Fibroblast of skin of left quadriceps (primary cell): ENCODE measurements at places on chromosomes 3 and 15.

GRCh38 chr3:16148783-16149182 lies 25.7 kb upstream of the GALNT15 start:
- DNase-seq, result peak; percentile 70

- DNase-seq, result no peak
Observed at GRCh38 chr3:66723231-66723630, 222.4 kb upstream of the LRIG1 start.

DNA sequence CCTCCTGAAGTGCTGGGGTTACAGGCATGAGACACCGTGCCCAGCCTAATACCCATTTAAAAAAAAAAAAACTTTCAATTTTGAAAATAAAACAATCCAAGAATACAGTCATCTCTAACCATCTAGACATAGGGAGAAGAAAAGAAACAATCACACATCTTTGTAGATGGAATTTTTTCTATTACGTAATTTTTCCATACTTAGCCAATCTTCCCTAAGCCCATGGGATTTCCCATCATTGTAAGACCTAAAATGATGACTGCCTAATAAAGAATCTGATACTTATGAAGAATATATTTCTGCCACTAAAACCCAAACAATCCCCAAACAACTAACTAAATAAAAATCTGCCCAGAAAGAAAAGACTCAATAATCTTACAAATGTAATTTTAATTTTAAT lies 88.7 kb downstream of the CBLB start:
- DNase-seq, result peak; percentile 46

GRCh38 chr15:56894601-56895000 lies 23.8 kb upstream of the TCF12 start:
- no peak for DNase-seq

DNA sequence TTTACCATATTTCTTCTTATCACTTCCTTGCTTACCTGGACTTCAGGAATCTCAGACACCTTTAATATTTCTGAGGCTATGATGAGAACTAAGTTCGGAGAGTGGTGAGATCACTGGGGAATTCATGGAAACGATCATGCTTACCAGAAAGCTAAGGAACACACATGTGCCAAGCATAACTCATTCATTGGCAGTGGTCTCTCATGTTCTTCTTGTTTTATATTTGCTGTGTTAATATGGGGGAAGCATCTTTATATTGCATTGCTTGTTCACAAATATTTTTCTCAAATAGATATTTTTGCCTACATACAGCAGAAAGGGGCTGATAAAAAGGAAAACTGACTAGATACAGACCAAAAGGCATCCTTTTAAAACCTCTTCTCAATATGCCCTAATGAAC lies 55.8 kb downstream of the COL6A6 start:
- no peak for DNase-seq

GRCh38 chr3:136783708-136784191 lies 31.6 kb upstream of the STAG1 start:
- DNase-seq, result no peak

DNA sequence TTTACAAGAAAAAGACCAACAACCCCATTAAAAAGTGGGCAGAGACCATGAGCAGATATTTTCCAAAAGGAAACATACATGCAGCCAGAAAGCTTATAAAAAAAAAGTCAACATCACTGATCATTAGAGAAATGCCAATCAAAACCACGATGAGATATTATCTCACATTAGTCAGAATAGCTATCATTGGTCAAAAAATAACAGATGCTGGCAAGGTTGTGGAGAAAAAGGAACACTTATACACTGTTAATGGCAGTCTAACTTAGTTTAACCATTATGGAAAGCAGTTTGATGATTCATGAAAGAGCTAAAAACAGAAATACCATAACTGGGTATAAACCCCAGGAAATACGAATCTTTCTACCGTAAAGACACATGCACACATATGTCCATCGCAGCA lies 76.3 kb downstream of the SUCNR1 start:
- no peak for DNase-seq

DNA sequence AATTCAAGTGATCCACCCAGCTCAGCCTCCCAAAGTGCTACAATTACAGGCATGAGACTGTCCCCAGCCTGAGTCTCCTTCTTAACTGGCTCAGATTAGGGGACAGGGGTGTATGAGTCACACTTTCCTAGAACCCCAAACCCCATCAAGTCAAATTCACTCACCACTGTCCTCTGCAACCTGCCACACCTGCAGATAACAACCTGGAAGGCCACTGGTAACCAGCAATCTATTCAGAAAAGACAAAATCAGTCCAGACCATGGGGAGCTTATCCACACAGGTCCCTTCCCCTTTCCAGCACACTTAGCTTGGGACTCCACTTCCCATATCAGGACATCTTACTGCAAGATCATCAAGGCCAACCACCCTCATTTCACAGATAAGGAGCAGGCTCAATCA lies 6.4 kb downstream of the WDR73 start:
- no peak for DNase-seq

DNA sequence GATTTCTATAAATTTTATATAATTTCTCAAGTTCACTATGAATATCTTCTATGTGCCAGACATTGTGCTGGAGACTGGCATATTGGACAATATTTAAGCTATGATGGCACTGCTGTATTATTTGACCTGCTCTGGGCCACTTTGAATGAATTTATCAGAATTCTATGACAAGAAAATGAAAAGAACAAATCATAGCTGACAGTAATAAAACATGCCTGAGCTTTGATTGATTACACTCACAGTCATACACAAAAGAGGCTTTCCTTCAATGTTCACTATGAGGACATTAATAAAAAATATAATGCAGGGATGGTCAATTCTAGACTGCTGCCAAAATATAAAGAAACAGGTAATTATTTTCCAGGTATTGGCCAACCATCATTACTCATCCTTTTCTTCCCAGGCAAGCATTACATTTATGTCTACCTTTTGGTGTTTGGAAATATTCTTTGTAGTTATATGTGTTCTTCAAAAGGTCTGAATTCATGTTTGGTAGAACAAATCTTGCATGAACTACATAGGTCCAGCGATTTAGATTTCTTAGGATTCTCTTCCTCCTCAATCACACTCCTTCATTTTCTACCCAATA lies 81.0 kb upstream of the ALCAM start:
- no peak for DNase-seq

DNA sequence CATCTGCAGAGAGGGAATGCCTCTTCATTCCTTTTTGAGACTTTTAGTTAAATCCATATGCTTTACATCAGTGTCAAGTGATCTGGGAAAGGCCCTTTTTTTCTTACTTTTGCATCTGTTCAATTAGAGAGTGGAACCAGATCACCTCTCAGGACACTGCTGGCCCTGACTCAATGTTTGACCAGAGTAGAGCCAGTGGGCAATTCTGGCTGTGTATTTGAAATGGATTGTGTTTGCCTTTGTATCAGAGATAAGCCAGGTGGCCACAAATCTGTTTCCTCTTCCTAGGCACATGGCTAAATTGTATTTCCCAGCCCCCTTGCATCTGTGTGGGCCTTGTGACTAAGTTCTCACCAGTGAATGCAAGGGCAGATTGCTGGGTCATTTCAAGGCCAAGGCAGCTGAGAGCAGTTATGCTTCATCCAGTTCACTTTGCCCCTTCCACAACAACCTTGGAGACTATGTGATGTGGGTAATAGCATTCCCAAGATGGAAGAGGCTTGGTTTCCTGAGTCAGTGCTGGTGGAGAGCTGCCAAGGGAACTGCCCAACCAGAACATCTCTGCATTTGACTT lies 75.6 kb upstream of the CACNA2D3 start:
- DNase-seq, result no peak
